ENCODE measurements at places on chromosomes 2 and 18.

GRCh38 chr18:8937160-8938094 lies 165.1 kb upstream of the NDUFV2 start:
- no peak for DNase-seq

DNA sequence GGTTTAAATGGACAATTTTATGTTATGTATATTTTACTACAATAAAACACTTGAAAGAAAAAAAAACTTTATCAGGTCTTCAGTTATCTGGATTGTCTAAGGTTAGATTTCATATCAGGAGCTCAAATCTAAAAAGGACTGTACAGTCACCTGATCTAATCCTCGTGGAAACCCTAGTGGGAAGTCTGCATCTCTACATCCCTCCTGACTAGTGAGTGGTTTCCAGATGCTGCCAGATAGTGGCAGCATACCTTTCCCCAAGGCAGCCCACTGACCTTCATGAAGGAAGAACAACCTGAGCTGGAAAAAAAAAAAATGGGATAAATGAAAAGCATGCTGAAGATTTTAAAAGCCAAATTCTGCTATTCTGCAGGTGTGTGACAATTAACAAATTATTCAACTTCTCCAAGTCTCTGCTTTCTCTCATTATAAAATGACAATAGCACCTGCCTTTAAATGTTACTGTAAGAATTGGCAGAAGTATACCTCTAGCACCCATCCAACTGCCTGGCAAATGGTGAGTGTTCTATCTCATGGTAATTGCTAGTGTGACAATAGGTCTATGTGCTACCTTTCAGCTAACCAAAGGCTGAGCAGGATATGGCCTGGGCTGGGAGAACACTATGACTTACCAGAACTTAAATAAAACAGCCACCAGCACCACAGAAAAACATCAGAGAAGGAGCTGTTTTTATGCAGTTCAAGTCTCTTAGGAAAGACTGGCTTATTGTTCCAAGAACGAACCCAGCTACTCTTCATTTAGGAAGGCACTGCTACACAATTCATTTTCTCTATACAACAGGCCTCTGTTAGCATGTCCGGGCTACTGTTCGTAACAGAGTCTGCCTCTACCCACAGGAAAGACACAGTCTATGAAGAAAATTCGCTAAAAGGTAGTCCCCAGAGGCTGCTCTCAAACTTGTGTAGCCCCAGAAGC lies 8.6 kb downstream of the CLASP1 start:
- DNase-seq: no peak

- no peak for DNase-seq
Observed at GRCh38 chr18:67525328-67526099, 9.0 kb upstream of the DSEL start.

- DNase-seq: no peak
Observed at GRCh38 chr2:74747411-74748080, 86.4 kb upstream of the HK2 start.

DNA sequence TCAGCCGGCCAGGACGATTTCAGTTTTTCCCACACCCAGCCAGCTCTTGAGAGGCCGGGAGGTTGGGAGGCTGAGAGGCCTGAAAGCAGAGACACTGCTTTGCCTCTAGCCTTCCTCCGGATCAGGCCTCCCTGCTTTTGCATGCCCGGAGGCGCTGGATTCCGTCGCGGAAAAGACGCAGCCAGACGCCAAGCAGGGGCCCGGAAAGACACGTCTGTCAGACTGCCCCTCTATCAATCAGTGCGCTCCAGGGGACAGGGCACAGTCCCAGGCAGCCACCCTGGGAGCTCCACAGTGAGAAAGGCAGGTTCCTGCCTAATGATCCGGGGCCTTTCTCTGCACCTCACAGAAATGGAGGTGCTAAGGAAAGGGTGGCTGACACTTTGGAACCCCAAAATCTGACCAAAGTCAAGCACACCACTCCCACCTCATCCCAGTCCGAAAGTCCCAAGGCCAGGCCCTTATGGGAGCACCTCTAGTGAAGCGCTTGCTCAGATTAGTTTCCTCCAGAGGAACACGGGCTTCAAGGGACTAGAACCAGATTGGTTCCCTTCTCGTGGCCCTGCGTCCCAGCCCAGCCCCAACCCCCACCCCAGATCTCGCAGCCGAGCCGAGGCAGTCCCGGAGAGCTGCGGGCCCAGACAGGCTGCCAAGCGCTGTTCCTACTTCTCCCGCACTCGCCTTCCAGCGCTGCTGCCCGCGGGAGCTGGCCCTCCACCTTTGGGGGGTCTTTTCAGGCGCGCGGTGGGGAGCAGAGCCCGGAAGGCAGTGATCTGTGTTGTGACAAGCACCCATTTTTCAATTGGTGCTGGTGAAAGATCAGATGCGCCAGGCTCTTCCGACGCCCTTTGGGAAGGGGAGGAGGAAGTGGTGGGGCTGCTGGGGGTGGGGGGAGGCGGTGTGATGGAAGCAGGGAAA lies 5.0 kb downstream of the DLX1 start:
- no peak for DNase-seq

GRCh38 chr2:9984217-9984739 lies 32.8 kb downstream of the GRHL1 start:
- no peak for DNase-seq

DNA sequence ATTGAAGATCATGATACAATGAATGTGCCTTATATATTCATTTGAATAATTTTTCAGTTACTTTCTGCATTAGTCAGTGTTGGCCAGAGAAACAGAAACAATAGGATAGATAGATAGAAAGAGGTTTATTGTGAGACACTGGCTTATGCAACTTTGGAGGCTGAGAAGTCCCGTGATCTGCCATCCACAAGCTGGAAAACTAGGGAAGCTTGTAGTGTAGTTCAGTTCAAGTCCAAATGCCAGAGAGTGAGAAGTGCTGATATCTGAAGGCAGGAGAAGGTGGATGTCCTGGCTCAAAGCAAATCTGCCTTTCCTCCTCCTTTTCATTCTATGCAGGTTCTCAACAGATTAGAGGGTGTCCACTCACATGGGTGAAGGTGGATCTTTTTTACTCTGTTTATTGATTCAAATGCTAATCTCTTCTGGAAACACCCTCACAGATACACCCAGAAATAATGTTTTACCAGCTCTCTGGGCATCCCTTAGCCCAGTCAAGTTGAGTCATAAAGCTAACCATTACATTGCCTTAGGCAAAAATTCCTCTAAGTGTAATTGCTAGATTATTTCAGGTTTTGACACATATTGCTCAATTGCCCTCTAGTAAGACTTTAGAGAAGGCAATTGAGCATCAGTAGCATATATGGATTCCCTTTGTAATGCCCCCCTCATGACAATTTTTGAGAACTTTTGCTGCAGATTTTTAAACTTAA lies 341.4 kb downstream of the LPIN1 start:
- DNase-seq: no peak

- DNase-seq: no peak
Observed at GRCh38 chr2:120669971-120670370, 65.7 kb upstream of the GLI2 start.

GRCh38 chr2:3460831-3461800 lies 58.2 kb downstream of the ADI1 start:
- DNase-seq: no peak

GRCh38 chr2:124080281-124081153 lies 55.4 kb downstream of the CNTNAP5 start:
- DNase-seq: no peak

DNA sequence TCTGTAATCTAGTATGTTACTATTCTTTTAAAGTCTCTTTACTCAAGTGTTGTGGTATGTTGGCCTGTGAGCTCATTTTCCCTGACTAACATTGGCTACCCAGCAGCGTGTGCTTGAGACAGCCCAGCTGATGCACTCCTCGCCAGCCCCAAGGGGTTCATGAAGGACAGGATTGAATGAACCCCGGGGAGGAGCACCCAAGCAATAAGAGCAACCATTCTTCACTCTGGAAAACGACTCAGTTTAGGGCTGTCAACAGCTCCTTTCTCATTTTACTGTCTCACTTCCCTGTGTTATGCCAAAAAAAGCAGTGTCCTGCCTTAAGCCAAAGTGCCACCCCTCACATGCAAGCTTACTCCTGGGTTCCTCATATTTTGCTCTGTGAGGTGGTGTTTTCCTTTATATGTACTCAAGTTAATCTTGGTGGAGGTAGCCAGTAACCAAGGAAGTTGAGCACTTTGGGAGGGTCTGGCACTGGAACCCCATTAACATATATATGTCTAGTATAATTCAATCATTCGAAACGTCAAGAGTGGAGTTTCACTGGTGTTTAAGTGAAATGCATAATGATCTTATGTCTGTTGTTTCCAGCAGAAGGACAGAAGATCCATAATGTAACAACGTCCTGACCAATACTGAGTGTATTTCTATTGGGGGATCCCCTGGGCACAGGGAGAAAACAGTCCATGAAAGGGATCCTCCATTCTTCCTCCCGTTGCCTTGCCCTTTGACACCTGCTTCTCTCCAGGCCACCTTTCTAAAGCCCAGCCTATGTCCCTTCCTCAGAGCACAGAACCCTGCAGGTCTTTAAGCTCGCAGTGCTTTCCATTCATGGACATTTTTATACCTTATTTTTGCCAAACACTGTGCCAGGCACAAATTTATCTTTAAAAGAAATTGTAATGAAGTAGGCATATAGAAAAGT lies 43.2 kb downstream of the ATIC start:
- DNase-seq: no peak

DNA sequence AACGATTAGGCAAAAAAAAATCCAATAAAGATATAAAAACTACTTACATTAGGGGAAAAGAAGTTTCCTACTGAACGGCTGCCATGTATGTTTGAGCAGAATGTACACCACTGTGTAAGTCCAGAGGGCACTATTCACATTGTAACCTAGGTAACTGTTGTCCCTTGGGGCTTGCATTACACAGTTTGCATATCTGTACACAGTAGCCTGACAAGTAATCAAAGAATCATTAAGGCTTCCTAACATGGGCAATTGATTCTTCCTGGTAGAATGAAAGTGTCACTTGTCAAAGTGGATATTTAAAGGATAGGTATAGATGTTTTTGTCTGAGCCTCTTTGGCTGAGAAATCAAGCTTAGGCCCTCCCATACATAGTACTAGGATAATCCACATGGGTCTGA lies 39.1 kb downstream of the PLEK start:
- DNase-seq: no peak

DNA sequence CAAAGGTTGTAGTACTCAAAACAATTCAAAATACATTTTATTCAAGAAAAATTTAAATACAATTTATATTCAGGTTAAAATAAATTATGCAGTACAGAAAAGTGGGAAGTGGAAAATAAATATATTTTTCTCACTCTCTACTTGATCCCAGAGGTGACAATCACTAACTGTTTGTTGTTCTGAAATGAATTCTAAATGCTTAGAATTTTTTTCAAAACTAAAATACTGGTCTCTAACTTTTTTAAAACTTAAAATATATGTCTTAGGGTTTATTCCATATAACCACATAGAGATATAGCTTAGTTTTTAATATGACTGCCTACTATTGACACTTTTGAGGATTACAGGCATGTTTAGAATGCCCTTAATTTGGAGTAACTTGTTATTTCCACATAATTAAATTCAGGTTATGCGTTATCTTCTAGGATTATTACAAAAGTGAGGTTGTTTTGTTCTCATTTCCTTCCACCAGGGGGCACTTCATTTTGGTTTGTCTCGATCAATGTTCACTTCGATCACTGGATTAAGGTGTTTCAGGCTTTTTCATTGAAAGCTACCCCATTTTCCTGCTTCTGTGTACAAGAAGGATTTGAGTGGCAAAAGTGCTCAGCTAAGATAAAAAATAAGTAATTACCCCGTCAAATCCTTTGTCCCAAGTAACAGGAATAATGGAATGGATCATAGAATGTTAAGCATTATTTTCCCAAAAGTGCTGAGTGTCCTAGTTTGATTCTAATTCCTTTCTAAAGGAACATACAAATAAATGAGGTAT lies 27.1 kb upstream of the TFPI start:
- no peak for DNase-seq

GRCh38 chr2:201904538-201905420 lies 98.4 kb downstream of the CDK15 start:
- DNase-seq: no peak

DNA sequence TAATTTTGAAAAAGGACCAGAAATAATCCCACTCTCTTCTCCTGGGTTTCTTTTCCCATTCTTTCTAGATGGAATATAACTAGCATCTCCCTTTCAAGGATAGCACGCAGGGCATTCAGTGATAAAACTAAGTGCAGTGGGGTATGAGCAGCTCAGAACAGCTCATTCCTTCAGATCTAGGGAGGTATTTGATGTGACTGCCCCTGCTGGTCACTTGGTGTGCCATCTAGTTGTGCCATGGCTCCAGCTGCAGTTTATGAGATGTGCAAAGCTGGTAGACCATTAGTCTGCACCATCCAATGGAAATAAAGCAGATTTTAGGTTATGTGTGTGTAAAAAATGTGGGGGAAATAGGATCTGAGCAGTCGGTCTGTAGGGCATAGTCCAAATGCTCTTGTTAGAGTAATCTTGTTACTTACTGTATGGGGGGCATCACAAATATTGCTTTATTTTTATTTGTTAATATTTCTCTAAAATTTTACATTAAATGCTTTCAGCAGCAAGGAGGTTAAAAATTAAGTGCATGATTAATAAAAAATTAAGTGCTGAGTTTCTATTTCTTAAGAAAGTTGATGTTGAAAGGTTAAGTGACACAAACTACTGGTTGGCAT lies 38.9 kb downstream of the CTAGE1 start:
- DNase-seq: no peak

GRCh38 chr2:128789221-128789620 lies 470.6 kb upstream of the HS6ST1 start:
- no peak for DNase-seq

- DNase-seq: peak; percentile 35
Observed at GRCh38 chr2:60530660-60531281, 22.7 kb downstream of the BCL11A start.

DNA sequence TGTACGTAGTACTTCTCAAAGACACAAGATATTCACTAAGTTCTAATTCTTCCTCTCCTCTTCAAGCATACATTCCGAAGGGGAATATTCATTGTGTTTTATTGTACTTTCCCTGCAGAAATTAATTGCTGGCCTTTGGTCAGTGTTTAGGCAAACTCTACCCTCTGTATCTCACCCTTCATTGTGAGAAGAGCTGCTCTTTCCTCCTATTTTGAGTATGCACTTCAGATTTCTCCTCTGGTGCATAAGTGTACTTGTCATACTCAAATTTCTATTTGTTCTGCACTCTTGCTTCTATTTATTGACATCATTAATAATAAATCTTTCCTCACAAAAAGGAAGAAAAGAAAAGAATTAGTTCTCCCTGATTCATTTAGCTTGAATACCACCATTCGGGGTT lies 485.4 kb upstream of the SLC8A1 start:
- DNase-seq: no peak

DNA sequence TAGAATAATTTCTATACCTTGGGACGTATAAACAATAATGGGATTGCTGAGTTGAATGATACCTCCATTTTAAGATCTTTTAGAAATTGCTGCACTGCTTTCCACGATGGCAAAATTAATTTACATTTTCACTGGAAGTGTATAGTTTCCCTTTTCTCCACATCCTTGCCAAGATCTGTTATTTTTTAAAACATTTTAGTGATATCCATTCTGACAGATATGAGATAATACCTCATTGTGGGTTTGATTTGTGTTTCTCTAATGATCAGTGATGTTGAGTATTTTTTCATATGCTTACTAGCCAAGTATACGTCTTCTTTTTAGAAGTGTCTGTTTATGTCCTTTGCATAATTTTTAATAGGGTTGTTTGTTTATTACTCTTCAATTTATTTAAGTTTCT lies 908.5 kb upstream of the CNTNAP5 start:
- DNase-seq: no peak

Measured in bone marrow (tissue), 2 donors.